ENCODE measurements at places on chromosomes 16 and 17.

GRCh38 chr16:87161822-87162676, 155.1 kb downstream of the C16orf95 start:
- no peak for DNase-seq

- DNase-seq = no peak
These were observed 18.1 kb downstream of the ITPRIPL2 start for GRCh38 chr16:19131825-19132218.

GRCh38 chr17:28954886-28955285, 3.6 kb upstream of the PHF12 start:
- no peak for DNase-seq

DNA sequence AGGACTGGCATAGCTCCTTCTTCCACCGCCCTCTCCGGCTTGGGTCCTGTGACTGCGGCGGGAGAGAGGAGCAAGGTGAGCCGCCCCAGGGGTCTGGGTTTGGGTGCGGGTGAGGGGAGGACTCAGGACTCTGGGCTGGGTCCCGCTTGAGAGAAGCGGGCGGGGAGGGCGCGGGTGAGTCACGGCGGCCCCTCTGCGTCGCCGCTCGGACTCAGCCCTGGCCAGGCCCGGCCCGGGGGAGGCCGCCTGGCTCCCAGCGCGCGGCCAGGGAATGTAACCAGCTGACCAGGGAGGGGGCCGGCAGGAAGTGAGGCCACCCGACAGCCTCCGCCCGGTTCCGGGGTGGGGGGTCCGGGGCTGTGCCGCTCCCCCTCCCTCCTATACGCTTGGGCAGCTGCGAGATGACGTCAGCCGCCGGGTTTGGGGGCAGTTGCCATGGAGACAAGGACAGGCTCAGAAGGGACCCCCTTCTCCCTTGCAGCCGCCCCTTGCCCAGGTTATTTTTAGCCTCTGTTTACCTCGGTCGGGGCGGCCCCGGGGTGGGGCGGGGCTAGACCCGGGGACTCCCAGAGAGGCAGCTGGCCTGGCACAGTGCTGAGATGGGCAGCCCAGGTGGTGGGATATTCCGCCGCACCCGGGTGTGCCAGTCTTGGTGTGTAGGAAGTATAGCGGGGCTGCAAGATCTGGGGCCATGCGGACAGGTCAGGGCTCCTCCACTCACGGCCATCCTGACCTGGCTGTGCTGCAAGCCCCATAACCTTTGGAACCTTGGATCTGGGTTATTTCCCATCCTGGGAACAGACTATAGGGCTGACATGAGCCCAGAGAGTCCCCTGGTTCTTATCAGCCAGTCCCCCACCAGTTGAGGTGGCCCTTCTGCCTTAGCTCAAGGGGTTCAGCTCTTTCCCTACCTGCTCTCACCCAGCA, 1.6 kb downstream of the RIPOR1 start:
- peak; percentile 31 for DNase-seq

GRCh38 chr16:14609716-14610115, 20.3 kb downstream of the PARN start:
- no peak for DNase-seq

GRCh38 chr17:61400066-61400716, 548 bp downstream of the TBX2 start:
- no peak for DNase-seq

- no peak for DNase-seq
These were observed 355.4 kb upstream of the SOX9 start for GRCh38 chr17:71765437-71765836.

GRCh38 chr17:3271072-3271848, 26.9 kb downstream of the OR3A1 start:
- no peak for DNase-seq

DNA sequence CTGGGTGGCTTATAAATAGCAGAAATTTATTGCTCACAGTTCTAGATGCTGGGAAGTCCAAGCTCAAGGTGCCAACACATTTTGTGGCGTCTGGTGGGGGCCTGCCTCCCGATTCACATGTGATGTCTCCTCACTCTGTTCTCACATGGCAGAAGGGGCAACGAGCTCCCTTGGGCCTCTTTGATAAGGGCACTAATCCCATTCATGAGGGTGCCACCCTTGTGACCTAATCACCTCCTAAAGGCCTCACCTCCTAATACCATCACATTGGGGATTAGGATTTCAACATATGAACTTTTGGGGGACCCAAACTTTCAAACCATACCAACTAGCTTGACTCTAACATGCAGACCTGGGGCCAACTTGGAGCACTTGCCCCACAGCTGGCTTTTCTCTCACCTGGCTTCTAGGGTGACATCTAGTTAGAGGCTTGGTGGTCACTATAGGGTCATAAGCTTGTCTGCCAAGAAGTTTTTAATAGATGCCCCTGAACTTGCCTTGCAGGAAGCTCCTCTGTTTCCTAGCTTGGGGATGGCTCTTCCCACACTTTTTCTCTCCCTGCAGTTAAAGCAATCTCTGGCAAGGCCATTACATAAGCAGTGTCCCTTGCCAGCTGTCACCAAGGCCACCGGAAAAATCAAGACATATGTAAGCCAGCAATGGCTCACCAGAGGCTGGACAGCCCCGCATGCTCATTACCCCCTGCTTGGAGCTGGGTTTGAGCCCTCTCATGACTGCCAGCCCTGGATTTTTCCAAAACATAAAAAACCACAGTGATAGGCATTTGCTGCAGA, 8.4 kb upstream of the MED9 start:
- DNase-seq = no peak

- no peak for DNase-seq
These were observed 1.2 kb downstream of the PDP2 start for GRCh38 chr16:66881560-66881959.

DNA sequence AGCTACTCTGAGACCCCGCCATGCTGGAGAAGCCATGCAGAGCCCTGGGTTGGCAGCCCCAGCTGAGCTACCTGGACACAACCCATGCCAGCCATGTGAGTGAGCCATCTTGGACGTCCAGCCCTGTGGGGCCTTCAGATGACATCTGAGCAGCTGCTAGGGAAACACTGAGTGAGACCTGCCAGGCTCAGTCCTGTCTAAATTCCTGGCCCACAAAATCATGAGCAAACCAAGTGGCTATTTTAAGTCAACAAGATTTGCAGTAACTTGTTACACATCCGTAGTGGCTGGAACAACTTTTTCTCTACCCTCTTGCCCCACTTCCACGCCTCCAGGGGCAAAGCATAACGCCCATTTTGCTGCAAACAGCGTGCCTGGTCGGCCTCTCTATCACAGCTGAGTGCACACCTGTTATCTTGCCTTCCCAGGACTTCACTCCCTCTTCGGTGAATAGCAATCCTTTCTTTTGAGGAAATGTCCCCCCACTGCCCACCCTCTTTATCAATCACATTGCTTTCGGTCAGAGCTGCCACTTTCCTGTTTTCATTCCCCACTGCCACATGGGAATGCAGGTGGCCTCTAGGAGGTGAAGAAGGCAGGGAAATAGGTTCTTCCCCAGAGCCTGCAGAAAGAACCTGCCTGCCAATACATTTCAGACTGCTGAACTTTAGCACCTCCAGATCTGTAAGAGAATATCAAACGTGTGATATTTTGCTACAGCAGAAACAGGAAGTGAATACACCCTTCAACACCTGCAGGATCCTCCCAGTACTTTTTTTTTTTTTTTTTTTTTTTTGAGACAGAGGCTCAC, 7.4 kb upstream of the SCIMP start:
- DNase-seq = no peak

GRCh38 chr16:29848420-29849297, 14.4 kb downstream of the CDIPT start:
- DNase-seq = peak; percentile 78

- DNase-seq = no peak
These were observed 41.1 kb upstream of the DHX8 start for GRCh38 chr17:43442711-43443110.

DNA sequence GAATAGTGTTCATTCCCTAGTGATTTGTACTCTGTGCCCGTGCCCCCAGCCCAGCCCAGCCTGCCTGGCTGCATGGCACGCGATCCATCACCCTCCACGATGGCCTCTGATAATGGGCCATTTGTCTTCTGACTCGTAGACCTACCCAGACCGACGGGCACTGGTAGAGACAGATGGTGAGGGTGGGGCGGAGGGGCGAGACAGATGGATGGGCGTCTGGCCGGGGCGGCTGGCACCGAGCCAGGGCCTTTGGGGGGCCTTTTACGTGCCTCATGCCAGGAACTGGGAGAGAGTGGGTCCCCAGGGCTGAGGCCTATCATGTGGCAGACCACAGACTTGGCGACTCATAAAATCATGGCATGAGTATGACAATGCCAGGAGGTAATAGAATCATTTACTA, 25.4 kb downstream of the CRHR1 start:
- DNase-seq = no peak

- no peak for DNase-seq
These were observed 410.3 kb downstream of the CDH11 start for GRCh38 chr16:64711596-64711995.

GRCh38 chr17:80619535-80620235, 75.0 kb downstream of the RPTOR start:
- DNase-seq = no peak

GRCh38 chr17:78872486-78872885, 30.5 kb downstream of the CEP295NL start:
- no peak for DNase-seq

GRCh38 chr17:37598145-37598544, 11.1 kb downstream of the SYNRG start:
- DNase-seq = no peak

- DNase-seq = peak; percentile 29
These were observed 639 bp downstream of the MIF4GD start for GRCh38 chr17:75270218-75270965.

- DNase-seq = no peak
These were observed 83.6 kb downstream of the IRF8 start for GRCh38 chr16:85982563-85982939.

DNA sequence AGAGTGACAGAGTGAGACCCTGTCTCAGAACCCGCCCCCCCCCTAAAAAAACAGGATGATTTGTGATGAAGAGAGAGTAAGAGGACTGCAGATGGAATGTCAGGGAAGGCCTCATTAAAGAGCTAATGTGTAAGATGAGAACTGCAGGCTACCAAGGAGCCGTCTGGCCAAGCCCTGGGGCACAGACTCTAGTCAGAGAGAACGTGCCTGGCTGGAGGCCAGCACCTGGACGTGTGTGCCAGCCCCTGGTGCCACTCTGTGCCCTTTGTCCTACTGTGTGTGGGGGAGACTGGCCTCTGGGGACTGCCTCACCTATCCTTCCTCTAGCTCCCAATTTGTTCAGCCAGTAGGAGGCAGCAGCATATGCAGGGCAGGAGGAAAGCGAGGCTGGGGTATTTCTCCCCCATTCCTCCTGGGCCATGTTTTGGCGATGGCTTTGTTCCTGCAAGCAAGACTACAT, 37.1 kb downstream of the KNOP1 start:
- no peak for DNase-seq

DNA sequence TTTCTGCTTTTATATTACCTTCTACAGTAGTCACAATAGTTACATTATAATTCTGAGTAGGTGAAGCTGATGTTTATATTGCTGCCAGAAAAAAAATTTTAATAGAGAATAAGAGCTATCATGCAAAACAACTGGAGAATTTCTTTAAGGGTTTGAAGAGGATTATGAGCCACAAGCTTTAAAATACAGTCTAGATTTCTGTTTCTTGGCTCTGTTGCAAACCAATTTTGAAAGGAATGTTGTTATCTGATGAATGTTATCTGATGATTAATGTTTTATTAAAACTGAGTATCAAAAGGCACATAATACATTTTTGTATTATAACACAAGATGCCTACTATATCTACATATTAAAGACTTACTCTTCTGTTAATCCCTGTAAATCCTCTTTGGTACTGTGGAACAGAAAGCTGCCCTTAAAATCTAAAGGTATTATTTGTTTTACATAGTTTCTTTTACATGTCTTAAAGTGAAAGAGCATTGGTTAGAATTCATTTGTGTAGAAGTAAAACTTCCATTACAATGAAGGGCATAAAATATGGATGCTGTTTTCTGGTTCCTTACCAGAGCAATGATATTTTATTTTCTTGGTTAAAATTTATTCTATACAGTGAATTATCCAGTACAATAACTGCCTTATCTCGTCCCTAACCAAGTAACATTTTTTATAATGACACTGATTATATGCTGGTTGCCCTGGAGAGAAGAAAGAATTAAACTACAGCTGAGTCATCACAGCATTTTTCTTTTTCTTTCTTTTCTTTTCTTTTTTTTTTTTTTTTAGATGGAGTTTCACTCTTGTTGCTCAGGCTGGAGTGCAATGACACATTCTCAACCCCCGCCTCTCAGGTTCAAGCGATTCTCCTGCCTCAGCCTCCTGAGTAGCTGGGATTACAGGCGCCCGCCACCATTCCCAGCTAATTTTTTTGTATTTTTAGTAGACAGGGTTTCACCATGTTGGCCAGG, 205.7 kb downstream of the TANC2 start:
- DNase-seq = no peak

GRCh38 chr16:29863669-29863984, 601 bp upstream of the CDIPT start:
- no peak for DNase-seq

DNA sequence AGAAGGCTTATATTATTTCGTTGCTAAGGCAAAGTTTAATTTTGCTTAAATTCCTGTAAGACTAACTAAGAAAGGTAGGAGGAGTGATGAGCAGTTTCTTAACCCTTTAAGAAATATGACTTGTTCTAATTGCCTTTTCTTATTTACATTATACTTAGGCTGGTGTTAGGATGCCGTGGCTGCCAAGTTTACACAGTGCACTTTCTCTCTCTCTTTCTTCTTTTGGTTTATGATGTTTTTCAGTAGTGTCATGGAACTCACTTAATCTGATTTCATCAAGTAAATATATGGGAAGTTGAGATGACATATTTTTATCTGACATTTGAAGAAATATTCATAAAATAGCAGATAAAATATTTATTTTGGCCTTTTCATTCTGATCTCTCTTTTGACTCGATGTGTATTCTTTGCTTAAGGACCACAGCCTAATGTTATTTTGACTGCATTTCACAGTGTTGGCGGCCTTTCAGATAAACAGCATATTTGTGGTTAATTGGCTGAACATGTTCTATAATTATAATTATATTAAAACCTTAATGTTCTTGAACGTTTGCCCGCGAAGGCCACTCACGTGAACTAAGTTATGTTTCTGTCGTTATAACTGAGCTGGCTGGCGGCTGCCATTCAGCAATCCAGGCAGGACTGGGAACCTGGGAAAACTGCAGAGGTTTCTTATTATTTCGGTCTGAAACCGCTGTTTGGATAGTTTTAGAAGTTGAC, 191.6 kb downstream of the WWOX start:
- no peak for DNase-seq

DNA sequence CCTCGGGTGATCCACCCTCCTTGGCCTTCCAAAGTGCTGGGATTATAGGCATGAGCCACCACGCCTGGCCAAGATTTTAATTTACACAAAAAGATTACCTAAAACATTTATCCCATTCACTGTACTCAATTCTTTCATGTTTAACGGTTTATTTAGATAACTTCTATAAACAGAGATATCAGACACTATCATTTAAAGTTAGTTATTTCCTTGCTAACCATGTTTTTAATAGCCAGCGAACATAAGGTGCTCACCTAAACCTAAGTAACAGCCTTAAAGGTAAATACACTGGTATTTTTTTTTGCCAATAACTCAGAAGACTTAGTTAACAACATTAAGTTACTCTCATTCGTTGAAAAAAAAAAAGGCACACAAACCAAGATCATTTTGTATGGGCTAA, 82.0 kb upstream of the C17orf78 start:
- no peak for DNase-seq
